ENCODE measurements at places on chromosomes 3 and 15.

DNA sequence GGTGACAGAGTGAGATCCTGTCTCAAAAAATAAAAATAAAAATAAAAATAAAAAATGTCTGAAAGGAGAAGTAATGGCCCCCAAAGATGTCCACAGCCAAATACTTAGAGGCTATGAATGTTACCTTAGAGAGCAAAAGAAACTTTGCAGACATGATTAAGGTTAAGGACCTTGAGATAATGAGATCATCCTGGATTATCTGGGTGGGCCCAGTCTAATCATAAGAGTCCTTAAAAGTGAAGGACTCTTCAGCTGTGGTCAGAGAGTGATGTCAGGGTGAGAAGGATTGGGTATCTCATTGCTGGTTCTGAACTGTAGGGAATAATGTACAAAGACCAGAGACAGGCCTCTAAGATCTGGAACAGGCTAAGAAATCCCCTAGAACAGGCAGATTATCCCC is 84.9 kb upstream of the POU1F1 start:
- DNase-seq = no peak

DNA sequence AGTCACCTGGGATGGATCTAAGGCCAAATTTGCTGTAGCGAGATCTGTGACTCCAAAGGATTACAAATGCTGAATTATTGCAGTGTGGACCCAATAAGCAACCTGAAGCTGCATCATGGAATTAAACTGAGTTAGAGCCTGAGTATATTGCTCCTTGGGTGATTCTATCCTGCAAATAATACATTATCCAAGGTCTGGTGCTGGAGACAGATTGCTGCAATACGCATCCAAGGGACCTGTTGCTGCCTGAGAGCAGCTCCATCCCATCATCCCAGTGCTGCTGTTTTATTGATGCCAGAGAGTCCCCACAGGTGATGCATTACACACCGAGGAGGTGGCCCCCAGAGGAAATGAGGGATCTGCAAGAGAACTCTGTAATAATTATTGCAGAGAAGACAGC is 31.6 kb upstream of the PCSK6 start:
- DNase-seq = no peak

GRCh38 chr3:115960799-115961198 is 337.5 kb downstream of the GAP43 start:
- peak; percentile 67 for DNase-seq

DNA sequence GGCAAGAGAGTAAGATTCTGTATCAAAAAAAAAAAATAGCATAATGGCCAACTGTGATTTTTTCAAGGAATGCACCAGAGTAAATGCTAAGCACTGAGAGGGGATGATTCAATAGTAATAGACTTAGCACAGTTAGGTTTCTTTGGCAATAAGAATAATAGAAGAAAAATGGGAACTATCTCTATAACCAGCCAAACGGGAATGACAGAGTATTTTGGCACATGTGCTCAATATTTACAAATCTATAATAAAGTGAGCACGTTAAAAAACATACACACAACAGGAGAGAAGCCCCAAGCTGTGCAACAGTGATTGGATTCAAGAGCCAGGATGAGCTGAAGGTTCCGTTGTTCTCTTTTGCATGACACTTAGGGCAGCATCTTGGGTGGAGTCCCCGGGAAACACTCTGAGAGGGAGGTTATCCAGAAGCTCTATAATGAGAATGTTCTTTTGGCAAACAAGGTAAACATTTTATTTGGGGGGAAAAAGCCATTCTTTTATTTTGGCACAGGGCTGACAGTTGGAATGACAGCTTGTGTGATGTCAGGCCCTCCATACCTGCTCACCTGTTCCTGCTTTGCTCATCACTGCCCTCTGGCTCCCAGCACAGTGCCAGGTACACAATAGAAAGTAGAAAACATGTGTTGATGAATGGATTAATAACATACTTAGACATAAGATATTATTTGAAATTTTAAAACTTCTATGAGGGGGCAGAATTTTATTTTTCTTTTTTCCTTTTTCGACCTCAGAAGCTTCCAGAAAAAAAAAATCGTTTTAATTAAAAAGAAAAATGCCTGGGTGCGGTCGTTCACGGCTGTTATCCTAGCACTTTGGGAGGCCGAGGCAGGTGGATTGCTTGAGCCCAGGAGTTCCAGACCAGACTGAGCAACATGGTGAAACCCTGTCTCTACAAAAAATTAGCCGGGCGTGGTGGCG is 44.0 kb upstream of the MUC4 start:
- no peak for DNase-seq

- no peak for DNase-seq
These were observed 5.4 kb downstream of the CRABP1 start for GRCh38 chr15:78345396-78346125.

GRCh38 chr3:4996771-4997291 is 17.6 kb downstream of the BHLHE40 start:
- DNase-seq = no peak

GRCh38 chr15:37101980-37102304 is 1.6 kb upstream of the MEIS2 start:
- DNase-seq = peak; percentile 73

DNA sequence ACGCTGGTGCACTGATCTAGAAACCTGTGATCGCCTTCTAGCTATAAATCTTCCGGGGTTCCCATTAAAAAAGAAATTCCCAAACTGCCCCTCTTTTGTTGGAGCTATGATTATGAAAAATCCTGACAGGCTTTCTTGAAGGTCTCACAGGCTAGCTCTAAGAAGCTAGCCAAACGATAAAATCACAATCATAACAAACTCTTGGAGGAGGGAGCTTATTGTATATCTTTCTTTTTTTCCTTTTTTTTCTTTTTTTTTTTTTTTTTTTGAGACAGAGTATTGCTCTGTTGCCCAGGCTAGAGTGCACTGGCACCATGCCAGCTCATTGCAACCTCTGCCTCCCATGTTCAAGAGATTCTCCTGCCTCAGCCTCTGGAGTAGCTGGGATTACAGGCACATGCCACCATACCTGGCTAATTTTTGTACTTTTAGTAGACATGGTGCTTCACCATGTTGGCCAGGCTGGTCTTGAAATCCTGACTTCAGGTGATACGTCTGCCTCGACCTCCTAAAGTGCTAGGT is 72.0 kb downstream of the MYO1E start:
- DNase-seq = no peak

GRCh38 chr3:127152684-127153505 is 40.0 kb upstream of the PRR23E start:
- DNase-seq = peak; percentile 77

GRCh38 chr3:164113371-164114332 is 964.6 kb downstream of the SI start:
- no peak for DNase-seq

Data from NCI-H1694 treated with DMSO at 0.1 percent for 48 hours (cell line).